Urothelium cell line (cell line): ENCODE measurements at places on chromosomes 5 and 9.
A peak's percentile ranks its signal among the peaks of the same experiment; 100 is the strongest.

GRCh38 chr5:126987271-126987899, 43.0 kb downstream of the MARCHF3 start:
- no peak for DNase-seq

GRCh38 chr9:107712390-107712789, 222.8 kb upstream of the KLF4 start:
- peak; percentile 78 for DNase-seq

DNA sequence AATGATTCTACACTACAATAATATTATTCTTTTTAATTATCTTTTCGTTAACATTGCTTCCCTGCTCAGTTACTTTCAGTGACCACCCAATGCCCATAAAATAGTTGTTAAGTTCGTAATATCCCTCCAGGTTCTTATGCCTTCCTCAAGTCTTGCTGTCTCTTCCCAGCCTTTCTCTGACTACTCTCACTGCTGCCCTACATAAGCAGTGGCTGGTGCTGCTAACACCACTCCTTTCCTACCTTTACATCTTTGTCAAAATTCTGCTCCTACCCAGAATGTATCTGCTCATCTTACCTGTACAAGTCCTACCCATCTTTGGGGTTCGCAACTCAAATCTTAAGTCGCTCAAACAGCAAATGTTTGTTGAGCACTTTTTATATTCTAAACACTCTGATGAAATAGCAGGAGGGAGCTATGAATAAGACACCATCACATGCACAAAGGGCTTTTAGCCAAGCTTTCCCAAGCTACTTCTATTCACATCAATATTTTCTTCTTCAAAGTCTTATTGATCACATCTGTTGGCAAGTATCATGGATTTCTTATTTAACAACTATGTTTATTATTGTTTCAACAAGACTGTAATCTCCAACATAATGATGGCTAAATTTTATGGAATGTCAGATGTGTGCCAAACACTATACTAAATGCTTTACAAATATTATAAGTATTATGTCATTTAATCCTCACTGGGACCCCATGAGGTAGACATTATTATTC, 29.5 kb downstream of the SLC25A46 start:
- DNase-seq: no peak

- DNase-seq: no peak
Observed at GRCh38 chr5:153517241-153517611, 26.8 kb downstream of the GRIA1 start.

GRCh38 chr9:70066874-70067273, 23.2 kb downstream of the MAMDC2 start:
- no peak for DNase-seq
